ENCODE measurements at places on chromosomes 16 and 17. TPM values are rescaled to one million over a fixed set of nuclear protein-coding genes. Genes with fewer than 3 reads are reported as not detected.

The GH2 gene
- not detected for total RNA-seq

The CDIPT gene
- 60.5 TPM for total RNA-seq

The TM4SF5 gene
- total RNA-seq: not detected

The DERL2 gene
- 38.7 TPM for total RNA-seq

The KRT24 gene
- not detected for total RNA-seq

The USP43 gene
- total RNA-seq: 8.1 TPM
